ENCODE measurements at places on chromosomes 7 and 10.

DNA sequence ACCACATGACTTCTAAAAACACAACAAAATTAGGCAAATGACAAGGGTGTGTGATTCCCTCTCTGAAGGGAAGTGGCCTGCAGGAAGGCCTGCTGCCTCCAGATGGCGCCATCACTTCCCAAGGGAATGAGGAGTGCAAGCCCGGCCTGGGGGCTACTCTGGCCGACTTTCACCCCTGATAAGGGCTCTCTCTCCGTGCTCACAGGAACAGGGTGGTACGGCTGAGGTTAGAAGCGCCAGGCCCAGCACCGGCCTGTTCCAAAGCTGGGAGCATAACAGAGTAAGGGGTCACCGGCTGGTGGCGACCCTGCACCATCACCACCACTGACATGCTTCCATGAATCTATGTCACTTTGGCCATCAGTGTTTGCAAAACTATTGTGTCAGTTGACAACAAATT is 13.1 kb downstream of the RBP3 start:
- DNase-seq = no peak

GRCh38 chr7:51035716-51036115 is 253.0 kb upstream of the GRB10 start:
- DNase-seq = no peak

GRCh38 chr10:29926693-29927048 is 132.7 kb downstream of the JCAD start:
- no peak for DNase-seq

GRCh38 chr10:121284936-121285335 is 313.3 kb downstream of the FGFR2 start:
- DNase-seq = no peak

DNA sequence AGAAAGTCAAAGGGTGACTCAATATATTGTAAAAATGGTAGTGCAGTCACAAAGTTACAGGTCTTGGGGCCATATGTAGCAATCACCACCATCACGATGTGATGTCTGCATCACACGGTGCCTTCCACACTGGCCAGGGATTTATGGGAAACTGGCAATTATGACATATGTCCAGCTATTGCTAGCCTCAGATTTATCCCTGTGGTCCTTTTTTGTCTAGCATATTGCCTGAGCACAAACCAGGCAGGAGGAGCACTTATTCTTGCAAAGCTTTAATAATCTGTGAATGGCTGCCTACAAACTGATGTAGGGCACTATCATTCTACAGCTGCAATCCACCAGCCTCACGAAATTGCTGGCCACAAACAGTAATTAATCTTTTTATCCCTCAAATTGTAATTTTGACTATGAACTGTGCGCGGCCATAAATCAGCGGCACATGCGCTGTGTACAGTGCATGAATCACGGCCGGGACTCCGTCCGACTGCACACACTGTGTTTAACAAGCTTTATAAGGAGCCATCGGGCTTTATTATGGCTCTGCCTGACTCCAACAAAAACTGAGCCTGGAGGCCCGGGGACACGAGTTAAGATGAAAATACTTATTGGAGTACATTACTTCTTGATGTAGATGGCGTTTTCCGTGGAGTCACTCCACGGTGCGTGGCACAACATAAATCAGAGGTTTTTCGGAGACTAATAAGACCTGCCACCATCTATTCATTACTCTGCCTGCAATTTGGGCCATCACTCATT is 115.2 kb downstream of the EBF3 start:
- DNase-seq = no peak

GRCh38 chr7:88115816-88116215 is 104.0 kb downstream of the SRI start:
- no peak for DNase-seq

- no peak for DNase-seq
Measured at GRCh38 chr7:12269100-12269895, 58.2 kb downstream of the TMEM106B start.

- DNase-seq = no peak
Measured at GRCh38 chr7:79361214-79361613, 92.3 kb downstream of the MAGI2 start.

DNA sequence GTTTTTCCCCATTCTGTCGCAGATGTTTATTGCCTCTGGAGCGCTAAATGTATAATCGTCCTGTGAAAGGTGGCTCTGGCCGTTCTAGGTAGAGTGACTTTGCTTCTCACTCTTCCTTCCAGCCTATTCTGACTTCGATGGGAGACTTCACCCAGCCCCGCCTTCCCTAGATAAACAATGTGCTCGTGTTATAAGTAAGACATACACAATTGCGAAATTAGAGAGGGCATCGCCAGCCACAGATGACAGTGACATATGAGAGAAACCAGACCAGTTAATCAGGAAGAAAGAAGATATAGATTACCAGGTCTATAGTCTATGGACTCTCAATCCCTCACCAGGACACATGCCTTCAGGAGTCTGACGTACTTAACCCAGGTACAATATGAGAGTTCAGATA is 1050.5 kb upstream of the AUTS2 start:
- DNase-seq = no peak

GRCh38 chr7:151511946-151512345 is 7.7 kb downstream of the RHEB start:
- DNase-seq = no peak

DNA sequence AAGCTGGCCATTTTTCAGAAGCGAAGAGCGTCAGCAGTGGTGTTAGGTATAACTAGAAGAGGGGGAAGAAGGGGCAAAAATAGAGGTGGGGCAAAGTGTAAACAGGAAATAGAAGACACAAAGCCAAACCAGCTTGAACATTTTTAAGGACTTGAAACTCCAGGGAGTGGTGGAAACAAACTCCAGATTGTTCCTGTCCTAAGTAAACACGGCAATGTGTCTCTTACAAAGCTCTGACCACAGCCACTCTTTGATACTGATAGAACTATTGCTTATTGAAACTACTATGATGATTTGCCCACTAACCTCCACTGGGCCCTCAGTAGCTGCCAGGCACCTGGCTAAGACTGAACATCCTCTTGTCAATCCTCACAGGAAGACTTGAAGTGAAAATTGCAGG is 20.8 kb upstream of the CDH23 start:
- no peak for DNase-seq

- no peak for DNase-seq
Measured at GRCh38 chr10:129945064-129945463, 19.0 kb downstream of the EBF3 start.

DNA sequence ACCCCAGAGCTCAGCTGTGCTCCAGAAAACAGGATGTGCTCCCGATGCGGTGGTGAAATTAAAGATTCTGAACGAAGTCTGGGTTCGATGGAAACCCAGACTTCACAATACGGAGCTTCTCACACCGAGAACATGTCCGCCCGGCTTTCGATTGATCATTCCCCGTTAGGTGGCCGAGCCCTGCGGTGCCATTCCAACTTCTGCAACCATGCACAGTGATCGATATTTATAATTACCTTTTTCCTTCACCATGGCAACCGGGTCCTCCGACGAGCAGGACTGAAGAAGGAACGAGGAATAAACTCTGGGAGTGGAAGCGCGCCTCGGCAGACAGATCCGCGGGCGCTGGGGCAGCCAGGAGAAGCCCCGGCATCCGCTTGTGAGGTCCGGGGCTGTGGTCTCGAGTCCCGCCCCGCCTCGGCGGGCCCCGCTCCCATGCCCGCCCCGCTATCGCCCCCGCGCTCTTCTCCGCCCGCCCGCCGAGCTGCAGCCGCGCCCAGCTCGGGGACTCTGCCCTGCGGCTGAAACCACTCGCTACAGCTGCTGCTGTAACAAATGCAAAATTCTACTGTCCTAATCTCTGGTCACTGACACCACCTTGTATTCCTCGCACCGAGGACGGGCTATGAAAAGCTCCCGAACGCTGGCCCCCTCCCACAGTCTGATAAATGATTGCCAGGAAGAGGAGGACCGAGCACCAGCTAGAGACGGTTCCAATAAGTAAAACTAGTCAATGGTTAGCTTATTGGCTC is 26.2 kb downstream of the ABLIM1 start:
- DNase-seq = no peak

- no peak for DNase-seq
Measured at GRCh38 chr10:117299435-117299834, 58.5 kb downstream of the SLC18A2 start.
